ENCODE measurements at places on chromosomes 2 and 18. TPM values are rescaled to one million over a fixed set of nuclear protein-coding genes. Genes with fewer than 3 reads are reported as not detected.
A peak's percentile ranks its signal among the peaks of the same experiment; 100 is the strongest.

GRCh38 chr2:42513252-42513918, 19.6 kb upstream of the KCNG3 start:
- DNase-seq, result no peak

- DNase-seq, result no peak
These were observed 151.1 kb downstream of the SH3BP4 start for GRCh38 chr2:235102896-235103295.

DNA sequence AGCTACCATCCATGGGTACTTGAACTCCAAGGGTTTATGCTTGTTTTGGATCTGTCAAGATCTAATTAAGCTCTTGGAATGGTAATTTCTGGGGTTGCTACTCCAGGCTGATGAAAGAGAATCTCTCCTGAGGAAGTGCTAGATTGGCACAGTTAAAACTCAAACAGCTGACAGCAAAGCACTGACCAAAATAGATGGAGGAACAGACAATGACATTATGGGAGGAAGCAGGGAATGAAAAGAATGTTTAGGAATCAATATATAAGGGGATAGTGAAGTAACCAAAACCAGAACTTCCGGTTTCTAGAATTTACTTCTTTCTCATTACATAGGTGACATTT, 6.3 kb downstream of the THUMPD2 start:
- no peak for DNase-seq

DNA sequence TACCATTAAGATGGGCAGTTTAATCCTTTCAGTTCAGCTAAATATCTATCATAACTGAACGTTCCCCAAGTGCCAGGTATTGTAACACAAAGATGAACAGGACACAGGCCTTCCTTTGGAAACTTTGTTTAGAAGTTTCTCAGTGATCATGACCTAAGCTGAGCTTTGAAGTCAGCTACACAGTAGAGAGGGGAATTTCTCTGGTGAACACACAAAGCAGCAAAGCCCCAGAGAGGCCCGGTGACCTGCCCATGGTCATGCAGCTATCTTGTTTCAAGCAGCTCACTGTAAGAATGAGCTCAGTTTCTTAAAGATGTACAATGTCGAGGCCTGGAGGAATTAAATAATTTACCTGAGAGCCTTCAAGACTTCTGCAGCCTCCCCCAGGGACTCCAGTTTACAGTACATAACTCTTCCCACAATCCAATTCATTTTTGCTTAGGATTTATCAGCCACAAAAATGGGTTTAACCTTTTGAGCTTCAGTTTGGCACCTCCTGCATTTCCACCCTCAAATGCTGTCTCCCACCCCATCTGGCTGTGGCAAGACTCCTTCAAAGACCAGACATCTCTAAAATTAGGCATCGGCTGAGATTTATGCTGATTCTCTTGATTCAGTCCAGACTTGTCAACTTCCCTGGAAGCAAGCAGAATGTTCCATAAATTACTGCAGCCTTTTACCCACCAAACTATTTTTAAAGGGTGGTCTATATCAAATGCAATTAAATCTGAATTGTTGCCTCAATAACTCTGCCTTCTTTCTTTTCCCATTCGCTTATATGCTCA, 325.6 kb downstream of the TXNL1 start:
- no peak for DNase-seq

DNA sequence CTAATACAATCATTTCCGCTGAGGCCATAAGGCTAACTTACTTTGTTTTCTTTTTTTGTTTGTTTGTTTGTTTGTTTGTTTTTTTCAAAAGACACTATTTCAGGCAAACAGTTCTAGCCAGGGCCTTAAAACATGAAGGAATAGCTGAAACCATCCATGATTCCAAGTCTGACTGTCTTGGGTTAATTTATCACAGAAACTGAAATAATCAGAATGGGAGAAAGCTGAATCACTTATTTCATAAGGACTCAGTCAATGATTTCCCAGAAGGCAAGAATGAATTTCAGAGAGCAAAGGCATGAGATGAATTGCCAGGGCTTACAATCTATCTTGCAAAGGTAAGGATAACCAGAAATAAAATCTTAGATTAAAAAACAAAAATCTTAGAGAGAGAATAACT, 1315.1 kb downstream of the SUCLG1 start:
- no peak for DNase-seq

DNA sequence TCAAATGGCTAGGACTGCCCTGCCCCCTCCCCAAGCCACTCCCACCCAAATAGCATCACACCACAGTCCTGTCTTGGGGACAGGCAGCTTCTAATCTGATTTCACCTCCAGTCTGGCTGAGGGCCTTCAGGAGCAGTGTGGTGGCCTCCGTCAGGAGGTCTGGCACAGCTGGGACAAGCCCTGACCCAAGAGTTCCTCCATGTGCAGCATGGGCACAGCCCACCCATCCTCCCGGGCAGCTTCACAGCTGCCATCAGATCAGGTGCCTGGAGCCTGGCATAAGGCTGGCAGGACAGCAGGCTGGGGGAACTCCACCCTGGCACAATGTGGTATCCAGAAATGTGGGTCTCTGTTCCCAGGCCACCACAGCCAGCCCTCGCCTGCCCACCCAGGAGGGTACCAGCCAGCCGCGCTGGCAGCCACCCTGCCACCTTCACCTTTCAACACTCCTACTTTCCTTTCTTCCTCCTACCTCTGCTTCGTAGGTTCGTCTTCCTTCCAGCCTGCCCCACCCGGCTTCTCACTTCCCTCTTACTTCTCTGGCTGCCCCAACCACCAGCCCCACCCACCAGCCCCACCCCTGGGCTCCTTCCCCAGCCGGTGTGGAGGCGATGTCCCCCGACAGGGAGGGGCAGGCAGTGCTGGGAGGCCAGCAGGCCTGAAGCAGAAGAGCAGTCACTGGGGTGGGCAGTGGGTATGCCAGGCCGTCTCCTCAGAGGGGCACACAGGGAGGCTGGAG, at the start of gene CAPG:
Gene CAPG (minus strand): TSS at position 522 of the 739 bp plus-strand sequence. CDS start 8,221 bp downstream, outside the sequence.
- DNase-seq, result no peak

- DNase-seq, result no peak
These were observed 43.0 kb upstream of the ITGAV start for GRCh38 chr2:186546846-186547245.

GRCh38 chr2:75022516-75022915, 64.1 kb downstream of the POLE4 start:
- DNase-seq, result no peak

DNA sequence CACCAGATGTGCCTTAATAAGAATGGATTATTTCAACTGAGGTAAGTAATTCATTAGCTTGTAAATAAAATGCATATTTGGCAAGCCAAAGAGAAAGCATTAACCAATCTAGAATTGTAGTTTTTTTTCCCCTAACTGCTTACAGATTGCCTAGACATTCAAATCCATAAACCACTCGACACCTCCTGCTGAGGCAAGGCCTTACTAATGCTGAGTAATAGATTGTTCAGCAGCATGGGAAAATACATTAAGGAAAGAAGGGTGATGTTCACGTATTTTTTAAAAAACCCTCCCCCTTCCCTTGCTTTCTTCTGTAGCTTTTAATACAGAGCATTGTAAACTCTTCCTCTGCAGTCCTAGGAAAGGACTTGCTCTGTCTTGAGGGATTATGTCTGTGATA, 17.0 kb upstream of the LINC00305 start:
- no peak for DNase-seq

GRCh38 chr2:220433131-220433530, 805.7 kb downstream of the SLC4A3 start:
- DNase-seq, result no peak

GRCh38 chr2:70789304-70790135, 923 bp downstream of the FIGLA start:
- DNase-seq, result peak; percentile 44

- DNase-seq, result no peak
These were observed 1.5 kb downstream of the IKZF2 start for GRCh38 chr2:213149949-213150314.

GRCh38 chr2:3626118-3626811, 31.4 kb downstream of the COLEC11 start:
- no peak for DNase-seq

DNA sequence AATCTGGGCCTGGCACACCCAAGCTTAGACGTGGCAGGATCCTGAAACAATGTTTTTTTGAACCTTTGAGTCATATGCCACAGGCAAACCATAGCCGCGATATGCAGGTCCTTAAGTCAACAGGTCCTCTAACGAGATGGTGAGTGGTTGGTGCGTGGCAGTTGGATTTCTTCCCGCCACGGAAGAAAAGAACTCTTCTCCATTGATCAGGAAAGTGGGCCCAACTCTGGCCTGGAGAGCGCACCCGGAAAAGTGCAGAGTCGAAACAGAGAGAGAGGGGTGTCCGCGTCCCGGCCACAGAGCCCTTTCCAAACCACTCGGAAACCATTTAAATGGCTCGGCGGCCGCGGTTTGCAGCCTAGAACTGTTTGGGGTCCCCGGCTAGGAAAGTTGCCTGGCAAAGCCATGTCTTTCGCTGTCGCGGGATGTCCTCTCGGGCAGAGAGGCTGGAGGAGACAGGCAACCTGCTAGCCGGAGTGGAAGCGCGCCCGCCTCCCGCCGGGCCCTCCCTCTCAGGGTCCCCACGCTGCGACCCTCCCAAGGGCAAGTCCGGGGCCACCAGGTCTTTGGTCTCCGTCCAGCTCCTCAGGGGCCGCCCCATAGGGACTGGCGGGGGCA, 777 bp downstream of the GALNT3 start:
- no peak for DNase-seq

- DNase-seq, result no peak
These were observed 69.7 kb downstream of the UGGT1 start for GRCh38 chr2:128160616-128161275.

DNA sequence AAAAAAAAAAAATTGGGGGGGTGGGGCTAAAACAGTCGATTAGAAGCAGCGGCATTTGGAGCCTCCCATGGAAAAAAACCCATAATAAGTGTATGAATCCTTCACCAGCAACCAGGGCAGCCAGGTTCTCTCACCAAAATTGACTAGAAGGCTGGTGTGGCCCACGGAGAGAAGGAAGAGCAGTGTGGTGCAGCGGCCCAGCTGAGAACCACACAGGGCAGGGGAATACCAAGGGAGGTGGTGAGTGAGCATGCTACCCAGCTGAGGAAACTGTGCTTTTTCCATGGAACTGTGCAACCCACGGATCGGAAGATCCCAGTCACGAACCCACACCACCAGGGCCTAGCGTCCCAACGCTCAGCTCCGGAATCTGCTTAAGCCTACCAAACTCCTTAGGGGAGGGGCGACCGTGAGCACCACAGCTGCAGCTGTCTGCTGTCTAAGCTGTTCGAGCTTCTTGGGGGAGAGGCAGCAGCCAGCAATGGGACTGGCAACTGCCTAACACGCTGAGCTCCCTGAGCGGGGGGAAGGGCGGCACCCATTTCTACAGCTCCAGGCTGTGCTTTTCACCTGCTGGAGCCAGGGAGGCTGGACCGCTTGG, 1037.2 kb upstream of the ACVR2A start:
- no peak for DNase-seq

GRCh38 chr2:37268111-37268510, 36.7 kb downstream of the NDUFAF7 start:
- no peak for DNase-seq

GRCh38 chr18:61606068-61606660, 272.9 kb downstream of the CDH20 start:
- peak; percentile 56 for DNase-seq

DNA sequence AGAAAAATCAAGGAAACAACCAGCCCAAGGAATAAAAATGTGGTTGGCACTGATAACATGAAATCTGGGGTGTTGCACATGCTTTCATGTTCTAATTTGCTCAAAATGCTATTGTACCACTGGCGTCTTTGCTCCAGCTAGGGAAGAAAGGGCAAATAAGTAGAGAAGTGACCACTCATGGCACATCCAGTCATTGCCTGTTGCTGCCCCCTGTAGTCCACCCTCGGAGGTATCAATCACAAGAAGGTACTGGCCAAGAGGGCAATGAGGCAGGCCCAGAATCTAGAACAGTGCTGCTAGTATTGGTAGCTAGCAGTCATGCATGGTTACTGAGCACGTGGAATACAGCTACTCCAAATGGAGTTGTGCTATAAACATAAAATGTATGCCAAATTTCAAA, 213.4 kb downstream of the CDCA7 start:
- no peak for DNase-seq

- no peak for DNase-seq
These were observed 39.5 kb upstream of the IL1RL1 start for GRCh38 chr2:102271844-102272243.

DNA sequence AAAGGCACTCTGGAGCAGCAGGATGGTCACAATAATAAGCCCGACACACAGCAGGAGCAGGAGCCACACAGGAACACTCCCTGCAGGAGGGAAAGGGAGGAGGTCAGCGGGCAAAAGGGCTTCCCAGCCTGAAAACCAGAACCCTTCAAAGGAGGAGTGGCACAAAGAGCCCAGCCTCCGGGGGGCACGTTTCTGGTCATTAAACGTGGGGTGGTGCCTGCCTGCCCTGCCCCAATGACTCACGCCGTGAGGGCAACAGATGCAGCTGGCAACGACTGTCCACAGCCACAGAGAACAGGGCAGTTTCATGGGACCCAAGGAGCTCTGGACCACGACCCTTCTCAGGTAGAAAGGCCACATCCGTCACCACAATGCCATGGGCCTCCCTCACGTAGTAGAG, 3.0 kb downstream of the PREB start:
- DNase-seq, result no peak

DNA sequence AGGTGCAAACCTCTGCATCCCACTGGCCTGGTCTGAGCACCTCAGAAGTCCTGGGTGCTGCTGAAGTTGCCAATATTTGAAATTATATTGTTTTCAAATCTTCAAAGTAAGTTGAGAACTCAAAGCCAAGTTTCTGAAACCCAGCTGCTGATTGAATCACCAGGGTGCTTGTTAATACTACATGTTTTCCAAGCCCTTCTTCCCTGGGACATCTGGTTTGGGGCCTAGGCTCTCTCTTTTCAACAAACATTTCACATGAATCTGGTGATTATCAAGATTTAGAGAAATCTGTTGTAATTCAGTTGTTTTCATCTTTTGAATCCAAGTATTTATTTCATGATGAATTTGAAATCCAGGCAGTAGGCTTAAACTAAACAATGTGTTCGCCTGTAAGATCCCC, 24.4 kb downstream of the MLPH start:
- no peak for DNase-seq

DNA sequence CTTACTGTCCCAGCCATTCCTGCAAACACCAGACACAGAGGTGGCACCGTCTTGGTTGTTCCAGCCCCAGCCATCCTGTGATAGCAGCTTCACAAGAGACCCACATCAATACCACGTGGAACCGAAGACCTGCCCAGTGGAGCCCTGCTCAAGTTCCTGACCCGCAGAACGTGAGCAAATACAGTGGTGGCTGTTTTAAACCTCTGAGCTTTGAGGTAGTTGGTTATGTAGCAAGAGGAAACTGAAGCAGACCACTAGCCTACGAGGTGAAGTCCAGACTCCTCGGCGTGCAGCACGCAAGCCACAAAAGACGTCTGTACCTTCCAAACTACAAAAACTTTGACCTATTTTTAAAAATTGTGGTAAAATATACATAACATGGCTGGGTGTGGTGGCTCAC, 96.1 kb upstream of the ODC1 start:
- no peak for DNase-seq

The MC2R gene
- polyA plus RNA-seq, result 0.16 TPM

The CIB4 gene
- polyA plus RNA-seq, result 0.40 TPM

The SEMA4C gene
- polyA plus RNA-seq, result 31.1 TPM

The ARPC2 gene
- 256 TPM for polyA plus RNA-seq

The EFEMP1 gene
- 111 TPM for polyA plus RNA-seq

The ST3GAL5 gene
- polyA plus RNA-seq, result 10.4 TPM

The ALK gene
- polyA plus RNA-seq, result 0.29 TPM

The TUBA3E gene
- not detected for polyA plus RNA-seq

The ADCYAP1 gene
- 0.12 TPM for polyA plus RNA-seq
